ENCODE measurements at places on chromosomes 7 and 10.

GRCh38 chr10:15744217-15744865 lies 24.6 kb upstream of the ITGA8 start:
- DNase-seq = peak; percentile 64

- DNase-seq = no peak
Observed at GRCh38 chr10:13608246-13608853, 21.6 kb downstream of the PRPF18 start.

- DNase-seq = peak; percentile 98
Observed at GRCh38 chr7:28408960-28409715, 3.2 kb upstream of the CREB5 start.

DNA sequence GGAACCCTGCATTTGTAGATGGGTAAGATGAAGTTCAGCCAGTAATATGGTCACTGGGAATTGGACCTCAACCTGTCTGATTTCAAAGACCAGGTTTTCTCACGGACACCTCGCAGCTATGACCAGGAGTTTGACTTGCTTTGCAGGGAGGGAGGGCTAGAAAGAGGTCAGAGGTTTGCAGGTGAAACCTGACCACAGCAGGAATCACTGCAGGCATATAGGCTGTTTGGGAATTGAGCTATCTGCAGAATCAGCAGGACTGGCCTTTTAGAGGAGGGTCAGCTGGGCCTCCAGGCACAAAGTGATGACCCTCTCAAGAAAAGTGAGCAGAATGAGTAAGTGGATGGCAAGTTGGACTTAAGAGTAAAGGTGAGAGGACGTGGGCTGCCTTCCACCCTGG lies 166.3 kb downstream of the ADRA2A start:
- DNase-seq = no peak

DNA sequence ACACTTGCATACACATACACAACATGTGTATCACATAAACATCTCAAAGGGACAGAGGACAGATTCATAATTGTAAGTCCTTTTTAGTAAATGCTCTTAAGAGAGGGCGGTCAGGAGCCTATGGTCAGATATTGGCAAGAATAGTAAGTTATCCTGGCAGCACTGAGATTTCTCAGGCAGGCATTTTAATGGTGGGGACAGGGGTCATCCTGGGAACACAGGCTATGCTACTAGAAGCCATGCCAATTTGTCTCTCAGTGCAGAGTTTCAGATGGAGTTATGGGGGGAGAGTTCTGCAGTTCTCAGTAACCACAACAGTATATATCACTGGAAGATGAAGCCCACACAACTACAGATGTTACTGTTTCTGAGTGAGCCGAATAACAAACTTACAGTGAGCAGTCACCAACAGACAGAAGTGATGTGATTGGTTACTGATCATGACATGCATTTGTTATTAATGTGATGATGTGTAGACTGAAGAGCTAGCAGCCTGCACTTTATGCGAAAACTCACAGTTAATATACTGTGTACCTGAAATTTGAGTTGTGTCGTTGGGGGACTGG lies 16.4 kb downstream of the ZNF487 start:
- DNase-seq = no peak

DNA sequence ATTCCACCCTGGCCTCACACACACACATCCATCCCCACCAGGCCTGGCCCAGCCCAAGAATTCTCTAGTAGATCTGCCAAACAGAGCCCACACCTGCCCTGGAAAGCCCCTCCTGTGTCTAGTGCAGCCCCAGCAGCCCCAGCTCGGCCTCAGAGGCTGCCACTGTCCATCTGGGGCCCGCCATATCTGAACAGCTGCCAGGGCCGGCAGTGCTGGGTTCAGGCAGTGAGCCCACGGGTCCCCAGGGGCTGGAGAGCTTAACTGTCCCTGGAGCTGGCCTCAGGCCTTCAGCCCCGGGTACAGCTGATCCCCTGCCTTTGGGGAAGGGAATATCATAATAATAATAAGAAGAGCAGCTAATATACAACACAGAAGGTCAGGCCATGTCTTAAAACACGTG lies 574 bp downstream of the MYL10 start:
- no peak for DNase-seq

DNA sequence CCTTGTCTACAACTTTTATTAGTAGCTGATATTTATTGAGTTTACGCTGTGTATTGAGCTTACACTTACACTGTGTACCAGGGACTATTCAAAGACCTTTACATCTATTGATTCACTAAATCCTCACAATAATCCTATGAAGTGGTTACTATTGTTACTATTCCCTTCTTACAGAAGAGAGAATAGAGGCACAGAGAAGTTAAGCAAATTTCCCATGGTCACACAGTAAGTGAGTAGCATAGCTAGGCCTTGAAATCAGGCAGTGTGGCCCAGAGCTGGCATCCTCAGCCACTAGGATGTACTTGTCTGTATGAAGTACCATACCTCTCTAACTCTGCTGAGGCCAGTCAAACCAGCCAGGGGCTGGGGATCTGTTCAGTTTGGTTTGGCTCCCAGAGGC lies 7.6 kb downstream of the COL13A1 start:
- no peak for DNase-seq

- DNase-seq = no peak
Observed at GRCh38 chr10:124165311-124165710, 71.9 kb upstream of the CHST15 start.

Measured in fibroblast of skin of scalp (primary cell).